ENCODE measurements at places on chromosomes 7 and 10.

- DNase-seq = no peak
Observed at GRCh38 chr10:113648478-113648877, 15.4 kb downstream of the NRAP start.

- no peak for DNase-seq
Observed at GRCh38 chr10:4581929-4582328, 244.1 kb upstream of the AKR1E2 start.

GRCh38 chr7:143240291-143241168, 18.7 kb downstream of the TAS2R40 start:
- DNase-seq = peak; percentile 66

DNA sequence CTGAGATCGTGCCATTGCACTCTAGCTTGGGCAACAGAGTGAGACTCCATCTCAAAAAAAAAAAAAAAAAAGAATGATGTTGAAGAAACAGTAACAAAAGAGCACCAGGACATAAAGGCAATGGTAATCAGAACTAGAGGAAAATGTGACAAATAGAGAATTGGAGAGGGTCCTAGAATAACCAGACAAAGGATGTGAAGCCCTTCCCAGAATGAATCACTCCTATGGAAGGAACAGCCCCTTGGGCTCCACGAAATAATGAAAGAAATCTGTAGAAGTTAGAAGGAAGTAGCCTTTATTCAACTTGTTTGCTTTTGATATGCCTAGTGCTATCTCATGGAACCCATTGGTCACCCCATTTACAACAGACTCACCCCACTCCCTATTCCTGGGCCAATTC, 169.2 kb downstream of the SUGCT start:
- DNase-seq = no peak

- no peak for DNase-seq
Observed at GRCh38 chr10:17789396-17789795, 19.8 kb upstream of the MRC1 start.

DNA sequence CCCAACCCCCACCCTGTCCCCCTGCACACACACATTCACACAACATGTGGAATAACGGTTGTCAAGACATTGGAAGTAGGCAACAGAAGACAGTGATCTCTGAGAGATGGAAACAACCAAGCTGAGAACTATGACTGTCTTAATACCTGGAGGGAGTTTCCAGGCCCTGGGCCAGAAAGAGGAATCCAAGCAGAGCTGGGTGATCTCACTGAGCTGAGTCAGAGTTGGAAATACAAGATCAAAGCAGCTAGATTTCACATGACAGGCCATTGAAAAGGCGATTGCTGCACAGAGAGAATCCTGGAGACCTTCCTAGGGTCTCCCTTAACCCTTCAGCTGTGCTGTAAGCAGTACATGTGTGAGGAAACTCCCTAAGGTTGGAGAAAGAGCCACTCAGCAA, 165.8 kb upstream of the PRSS1 start:
- no peak for DNase-seq

- DNase-seq = no peak
Observed at GRCh38 chr7:96640054-96640453, 69.6 kb downstream of the SEM1 start.

GRCh38 chr7:119037941-119038340, 813.4 kb downstream of the ANKRD7 start:
- no peak for DNase-seq

All from activated gamma-delta T cell treated with Interleukin-2 at 50 U/mL for 16 hours (primary cell).